ENCODE measurements at places on chromosomes 2 and 18.

- DNase-seq = no peak
These were observed 15.5 kb upstream of the CD8A start for GRCh38 chr2:86806059-86806857.

DNA sequence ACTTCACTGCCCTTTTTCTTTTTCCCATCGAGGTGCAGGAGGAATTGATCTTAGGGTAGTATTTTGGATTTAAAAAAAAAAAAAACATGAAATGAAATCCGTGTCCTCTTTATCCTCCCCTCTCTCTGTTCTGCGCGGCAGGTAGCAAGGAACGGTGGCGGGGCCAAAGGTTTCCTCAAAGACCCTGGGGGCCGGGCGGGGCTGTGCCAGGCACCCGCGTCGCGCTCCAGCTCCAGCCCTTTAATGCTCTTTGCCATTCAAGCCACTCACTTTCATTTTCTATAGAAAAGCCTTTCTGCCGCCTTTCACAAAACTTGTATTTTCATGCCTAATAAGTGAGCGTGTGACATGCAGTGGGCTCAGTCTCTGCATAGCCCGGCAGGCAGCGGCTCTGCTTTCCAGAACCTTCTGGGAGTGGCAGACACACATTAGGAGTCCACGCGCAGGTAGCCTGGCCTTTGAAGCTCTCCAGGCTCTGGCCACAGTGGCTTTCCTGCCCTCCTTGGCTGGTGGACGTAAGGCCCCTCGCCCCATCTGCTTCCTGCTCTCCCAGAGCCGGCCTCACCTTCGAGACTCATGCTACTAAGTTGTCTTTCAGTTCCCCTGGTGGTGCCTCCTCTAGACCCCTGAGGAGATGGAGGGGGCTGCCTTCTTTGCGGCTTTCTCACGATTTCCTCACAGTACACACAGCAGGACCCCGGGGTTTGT lies 41.7 kb downstream of the AGAP1 start:
- DNase-seq = no peak

- no peak for DNase-seq
These were observed 236.9 kb upstream of the REV1 start for GRCh38 chr2:99726691-99727090.

DNA sequence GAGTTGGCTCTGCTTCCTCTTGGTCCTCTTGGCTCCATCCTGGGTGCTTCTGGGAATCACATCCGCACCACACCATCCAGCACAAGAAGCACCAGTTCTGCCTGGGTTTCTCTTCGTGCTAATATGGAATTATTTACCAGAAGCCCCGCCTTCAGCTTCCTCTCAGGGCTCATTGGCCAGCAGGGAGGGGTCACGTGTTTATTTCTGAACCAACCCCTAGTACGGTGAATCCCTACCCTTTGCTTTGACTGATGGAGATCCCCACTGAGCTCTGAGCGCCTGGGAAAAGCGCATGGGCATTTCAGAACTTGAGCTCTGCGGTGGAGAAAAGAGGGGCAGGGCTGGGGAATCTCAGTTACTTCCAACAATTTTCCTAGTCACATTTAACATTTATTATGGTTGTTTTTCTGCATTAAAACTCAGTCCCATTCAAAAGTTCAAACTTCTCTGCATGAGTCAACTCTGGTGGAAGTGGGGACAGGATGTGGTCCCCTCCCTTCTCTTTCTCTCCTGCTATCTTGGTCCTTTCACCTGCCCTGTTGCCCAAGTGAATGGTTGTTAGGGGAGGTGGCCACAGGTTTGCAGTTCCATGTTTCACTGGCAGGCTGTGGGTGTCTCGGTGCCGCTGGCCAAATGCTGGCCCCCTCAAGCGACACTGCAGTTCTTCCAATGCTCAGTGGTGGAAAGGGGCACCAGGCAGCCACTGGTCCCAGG lies 76.4 kb upstream of the TTC39C start:
- no peak for DNase-seq

GRCh38 chr2:181178823-181179412 lies 198.5 kb downstream of the UBE2E3 start:
- DNase-seq = no peak

DNA sequence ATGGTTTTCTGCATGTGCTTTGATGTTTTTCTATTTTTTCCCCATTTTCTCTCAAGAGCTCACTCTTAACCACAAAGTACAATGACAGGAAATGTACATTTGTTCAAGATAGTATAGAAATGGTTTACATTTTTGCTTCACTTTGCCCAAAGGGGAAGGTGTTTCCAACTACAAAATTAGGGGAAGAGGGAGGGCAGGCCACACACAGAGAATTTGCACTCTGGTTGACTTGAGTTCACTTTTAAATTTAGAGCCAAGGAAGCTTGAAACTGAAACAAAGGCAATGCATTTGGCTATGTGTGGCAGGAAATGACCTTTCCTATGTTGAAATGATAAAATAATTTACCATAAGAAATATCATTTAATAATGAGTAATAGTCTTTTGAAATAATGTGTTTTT lies 19.1 kb upstream of the VIT start:
- DNase-seq = no peak

DNA sequence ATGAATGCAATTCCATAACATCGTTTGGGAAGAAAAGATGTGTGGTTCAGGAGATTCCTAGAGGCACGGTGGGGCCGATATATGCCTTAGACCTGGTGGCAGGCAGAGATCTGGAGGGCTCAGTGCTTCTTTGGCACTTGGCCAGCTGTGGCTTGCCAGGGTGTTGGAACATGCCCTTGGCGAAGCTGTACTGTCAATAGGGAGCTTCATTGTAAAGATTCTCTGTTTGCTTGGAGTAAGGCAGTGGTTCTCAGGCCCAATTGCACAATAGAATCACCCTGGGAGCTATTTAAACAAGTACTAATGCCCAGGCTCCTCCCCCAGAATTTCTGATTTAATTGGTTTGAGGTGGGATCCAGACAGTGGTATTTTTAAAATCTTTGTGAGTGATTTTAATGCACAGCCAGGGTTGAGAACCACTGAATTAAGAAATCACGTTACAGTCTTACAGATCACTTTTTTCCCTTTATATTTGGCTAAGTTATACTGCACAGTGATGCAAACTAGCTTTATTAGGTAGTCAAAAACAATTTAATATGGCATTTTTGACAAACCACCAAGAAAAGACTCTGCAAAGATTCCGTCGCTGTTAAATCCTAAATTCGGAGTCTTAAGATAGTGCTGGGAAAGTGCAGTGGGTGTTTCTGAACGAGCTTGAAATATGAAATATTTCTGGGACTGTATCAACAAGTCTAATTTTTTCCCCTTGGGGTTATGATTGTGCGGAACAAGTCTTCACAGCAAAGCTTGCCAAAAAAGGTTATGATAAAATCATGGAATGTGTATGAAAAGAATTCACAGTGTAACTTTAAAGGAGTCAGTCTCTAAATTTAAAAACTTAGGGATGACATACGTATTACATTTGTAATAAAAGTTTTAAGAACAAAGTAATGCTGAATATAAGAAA lies 78.0 kb downstream of the CRIM1 start:
- no peak for DNase-seq

GRCh38 chr2:53884883-53885282 lies 25.1 kb upstream of the GPR75 start:
- no peak for DNase-seq

GRCh38 chr2:2324119-2324518 lies 7.0 kb downstream of the MYT1L start:
- DNase-seq = no peak

DNA sequence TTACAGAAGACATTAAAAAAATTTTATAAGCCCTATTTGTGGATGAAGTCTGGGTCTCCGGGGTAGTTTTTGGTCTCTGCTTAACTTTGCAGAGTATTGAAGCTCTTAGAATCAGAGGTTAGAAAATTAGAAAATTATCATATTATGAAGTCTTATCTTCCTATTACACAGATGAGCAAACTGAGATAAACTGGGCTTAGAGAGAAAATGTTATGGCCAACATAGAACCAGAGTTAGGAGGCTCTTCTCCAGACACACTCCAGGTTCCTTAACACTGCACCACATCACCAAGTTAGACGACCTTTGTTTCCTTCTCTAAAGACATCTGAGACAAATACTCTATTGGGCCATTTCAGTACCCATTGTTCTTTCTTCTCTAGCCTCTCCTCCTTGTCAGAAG lies 36.7 kb upstream of the NEB start:
- no peak for DNase-seq

GRCh38 chr2:174330945-174331594 lies 3.7 kb upstream of the SP9 start:
- DNase-seq = no peak

- no peak for DNase-seq
These were observed 325.0 kb downstream of the ARL6IP6 start for GRCh38 chr2:153043385-153043784.

- DNase-seq = no peak
These were observed 132.4 kb downstream of the ACOXL start for GRCh38 chr2:110864731-110865130.

GRCh38 chr18:38633333-38633732 lies 1067.7 kb upstream of the CELF4 start:
- DNase-seq = no peak

DNA sequence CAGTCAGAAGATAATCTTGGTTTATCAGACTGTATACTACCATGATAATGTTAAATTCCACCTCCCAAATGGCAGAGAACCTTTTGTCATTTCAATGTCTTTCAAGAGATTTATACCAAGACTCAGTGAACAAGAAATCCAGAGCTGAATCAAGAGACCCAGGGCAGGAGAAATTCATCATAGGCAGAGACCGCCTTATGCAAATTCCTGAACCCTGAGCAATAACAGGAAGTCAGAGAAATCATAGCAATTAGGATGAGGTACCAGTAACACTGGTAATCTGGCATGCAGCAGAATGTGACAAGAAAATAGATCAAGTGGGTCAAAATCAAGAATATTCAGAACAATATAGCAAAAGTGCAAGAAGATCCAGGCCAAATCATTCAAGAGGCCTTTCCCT lies 412.4 kb upstream of the LRATD1 start:
- no peak for DNase-seq

DNA sequence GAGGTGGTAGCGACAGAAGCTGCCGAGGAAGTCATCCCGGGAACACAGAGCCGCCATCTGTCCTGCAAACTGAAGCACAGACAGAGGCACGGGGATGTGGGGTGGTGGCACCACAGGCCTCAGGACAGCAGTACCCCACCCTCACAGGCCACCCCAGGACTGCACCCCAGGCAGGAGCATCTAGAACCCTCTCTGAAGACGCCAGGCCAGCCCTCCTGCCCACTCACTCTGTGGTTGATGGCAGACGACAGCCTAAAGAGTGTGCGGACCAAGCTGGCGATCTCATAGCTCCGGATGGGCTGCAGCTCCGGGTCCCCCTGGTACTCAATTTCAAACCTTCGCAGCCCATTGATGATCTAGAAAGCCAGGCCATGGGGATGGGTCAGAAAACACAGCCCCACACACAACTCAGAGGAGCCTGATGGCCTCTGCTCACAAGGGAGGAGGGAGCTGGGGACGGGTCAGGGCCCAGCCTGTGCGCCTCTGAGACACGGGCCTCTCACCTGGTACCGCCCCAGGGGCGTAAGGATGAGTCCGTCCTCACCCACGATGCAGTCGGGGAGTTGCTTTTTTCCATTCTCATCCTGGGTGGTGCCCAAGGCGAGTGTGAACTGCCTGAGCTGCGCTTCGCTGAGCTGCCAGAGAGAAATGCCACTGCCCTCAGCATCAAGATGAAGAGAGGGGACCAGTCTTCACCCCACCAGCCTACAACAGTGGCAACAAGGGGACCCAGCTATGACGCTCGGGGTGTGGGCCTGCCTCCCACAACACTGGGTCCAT lies 8.1 kb upstream of the CCDC74B start:
- DNase-seq = no peak

DNA sequence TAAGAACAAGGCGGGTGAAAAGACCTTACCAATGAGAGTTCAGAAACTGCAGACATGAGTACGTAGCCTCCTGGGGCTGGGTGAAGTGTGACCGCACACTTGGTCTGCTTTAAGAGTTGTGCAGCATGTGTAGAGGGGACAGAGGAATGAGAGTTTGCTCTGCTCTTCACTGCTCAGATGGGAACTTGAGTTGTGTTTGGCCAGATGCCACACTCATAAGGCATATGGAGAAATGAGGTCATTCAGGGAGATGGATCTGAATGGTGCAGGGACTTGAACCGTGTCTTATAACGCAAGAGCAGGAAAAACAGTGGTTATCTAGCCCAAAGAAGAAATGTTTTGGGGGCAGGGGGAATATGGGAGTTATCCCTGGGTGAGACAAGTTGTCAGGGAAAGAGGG lies 273.8 kb upstream of the LYPD1 start:
- no peak for DNase-seq

GRCh38 chr2:149125031-149125725 lies 86.7 kb downstream of the LYPD6B start:
- no peak for DNase-seq

DNA sequence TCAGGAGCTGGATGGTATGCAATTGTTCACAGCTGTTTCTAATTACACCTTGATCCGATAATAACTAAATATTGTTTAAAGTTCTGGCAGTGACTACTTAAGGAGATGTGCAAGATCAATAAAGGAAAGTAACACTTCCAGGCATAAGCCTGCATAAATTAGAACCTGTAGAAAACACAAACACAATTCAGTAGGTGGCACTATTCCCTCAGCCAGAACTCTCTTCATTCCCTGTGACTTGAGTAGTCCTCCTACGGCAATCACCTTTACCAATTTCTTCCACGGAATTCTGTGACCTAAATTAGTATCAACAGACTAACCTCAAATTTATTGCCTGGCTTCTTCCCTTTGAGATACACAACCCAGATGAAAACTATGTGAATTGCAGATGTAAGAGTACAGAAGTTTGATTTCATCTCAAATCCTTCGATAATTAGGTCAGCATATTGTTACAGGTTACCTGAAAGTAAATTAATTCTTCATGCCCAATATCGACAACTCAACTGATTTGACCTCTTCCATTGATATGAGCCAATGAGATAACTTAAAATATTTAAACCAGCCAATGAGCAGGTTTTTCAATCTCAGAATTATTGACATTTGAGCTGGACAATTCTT lies 137.8 kb downstream of the PID1 start:
- no peak for DNase-seq

GRCh38 chr18:10143596-10143995 lies 229.8 kb downstream of the VAPA start:
- DNase-seq = no peak

DNA sequence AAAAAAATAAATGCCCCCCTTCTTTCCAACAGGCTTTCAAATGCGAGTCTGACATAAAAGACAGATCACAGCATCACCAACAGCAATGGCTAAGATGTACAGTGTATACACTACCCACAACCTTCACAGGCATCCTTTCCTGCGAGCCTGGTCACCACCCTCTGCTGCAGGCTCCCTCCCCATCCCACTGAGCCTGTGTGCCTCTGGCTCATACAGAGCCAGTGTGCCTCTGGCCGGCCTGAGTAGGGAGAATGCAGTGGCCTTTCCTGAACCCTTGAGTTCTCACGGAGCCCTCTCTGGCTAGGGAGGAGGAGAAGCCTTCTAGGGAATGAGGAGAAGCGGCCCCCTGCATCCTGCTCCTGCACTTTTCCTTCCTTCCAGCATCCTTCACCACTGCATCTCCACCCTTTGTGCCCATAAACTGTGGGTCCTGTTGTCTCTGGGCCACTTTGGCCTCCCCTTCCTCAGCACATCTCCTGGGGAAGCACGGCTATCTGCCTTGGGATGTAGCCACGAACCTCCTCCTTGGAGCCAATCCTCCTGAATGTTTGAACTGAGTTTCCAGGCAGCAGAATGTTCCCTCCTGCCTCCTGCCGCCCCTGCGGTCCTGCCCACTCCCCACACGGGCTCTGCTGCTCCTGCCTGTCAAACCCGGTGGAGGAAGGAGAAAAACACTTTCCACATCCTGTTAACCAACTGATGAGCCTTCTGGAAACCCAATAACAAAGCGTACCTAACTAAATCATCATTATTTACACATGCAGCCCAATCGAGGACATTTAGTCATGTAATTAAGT lies 22.5 kb downstream of the GYPC start:
- DNase-seq = no peak

Data from GM12864 (cell line).